ENCODE measurements at places on chromosomes 12 and 14.

DNA sequence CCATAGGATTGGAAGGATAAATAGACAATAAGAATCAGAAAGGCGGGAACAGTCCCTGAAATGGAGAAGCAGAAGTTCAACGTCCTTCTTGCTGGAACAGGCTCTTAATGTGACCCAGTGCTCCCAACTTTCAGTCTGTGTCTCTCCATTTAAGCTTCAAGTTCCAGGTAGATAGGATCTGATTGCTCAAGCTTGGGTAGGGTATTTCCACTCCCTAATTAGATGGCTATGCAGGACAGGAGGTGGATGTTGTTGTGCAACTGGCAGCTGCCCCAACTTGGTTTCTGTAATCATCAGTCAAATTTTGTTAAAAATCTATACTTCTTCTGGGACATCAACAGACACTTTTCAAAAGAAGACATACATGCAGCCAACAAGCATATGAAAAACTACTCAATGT, 266.2 kb downstream of the C12orf75 start:
- DNase-seq, result peak; percentile 22

DNA sequence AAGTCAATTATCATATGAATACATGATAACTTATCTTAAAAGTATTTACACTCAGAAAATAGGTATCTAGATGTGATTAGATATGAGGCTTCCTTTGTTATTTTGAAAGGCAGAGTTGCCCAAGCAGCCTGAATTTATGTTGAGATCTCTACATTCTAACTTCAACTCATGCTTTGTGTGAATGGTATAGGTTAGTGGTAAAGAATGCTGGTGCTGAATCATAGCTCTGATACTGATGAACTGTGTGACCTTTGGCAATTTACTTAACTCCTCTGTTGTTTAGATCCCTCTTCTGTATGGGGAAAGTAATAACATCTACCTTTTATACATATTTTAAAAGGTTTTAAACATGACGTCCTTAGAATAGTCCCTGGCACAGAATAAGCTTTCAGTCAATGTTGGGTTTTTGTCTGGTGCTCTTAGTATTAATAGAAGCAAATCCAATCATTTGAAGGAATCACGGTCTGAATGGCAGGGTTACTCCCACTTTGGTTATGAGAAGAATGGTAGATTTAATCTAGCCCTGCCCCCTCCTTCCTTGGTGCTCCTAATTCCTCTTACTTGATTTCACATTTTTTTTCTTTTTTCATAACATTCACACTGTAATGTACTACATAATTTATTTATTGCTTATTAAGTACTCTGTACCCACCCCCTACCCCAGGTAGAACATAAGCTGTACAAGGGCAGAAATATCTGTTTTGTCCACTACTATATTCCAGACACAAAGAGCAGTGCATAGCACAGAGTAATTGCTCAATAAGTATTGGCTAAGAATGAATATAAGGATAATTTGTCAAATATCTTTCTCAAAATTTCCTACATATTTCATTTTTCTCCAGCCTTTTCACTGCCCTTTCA, 203.3 kb upstream of the KRR1 start:
- DNase-seq, result no peak

- DNase-seq, result no peak
These were observed 4.8 kb upstream of the RAB35 start for GRCh38 chr12:120121343-120121742.

- no peak for DNase-seq
These were observed 119.2 kb downstream of the TMTC2 start for GRCh38 chr12:82805812-82806497.

- DNase-seq, result no peak
These were observed 374.3 kb upstream of the DCN start for GRCh38 chr12:91556909-91557308.

Data from endodermal cell (in vitro differentiated cells).